ENCODE measurements at places on chromosomes 5 and 9. TPM values are rescaled to one million over a fixed set of nuclear protein-coding genes. Genes with fewer than 3 reads are reported as not detected.

The PRRX2 gene
- total RNA-seq: 10.4 TPM

The PRSS3 gene
- total RNA-seq: 11.3 TPM

The SEMA5A gene
- 24.8 TPM for total RNA-seq

The NUTM2F gene
- not detected for total RNA-seq

- DNase-seq: no peak
Measured at GRCh38 chr9:71271602-71272001, 150.2 kb upstream of the TRPM3 start.

DNA sequence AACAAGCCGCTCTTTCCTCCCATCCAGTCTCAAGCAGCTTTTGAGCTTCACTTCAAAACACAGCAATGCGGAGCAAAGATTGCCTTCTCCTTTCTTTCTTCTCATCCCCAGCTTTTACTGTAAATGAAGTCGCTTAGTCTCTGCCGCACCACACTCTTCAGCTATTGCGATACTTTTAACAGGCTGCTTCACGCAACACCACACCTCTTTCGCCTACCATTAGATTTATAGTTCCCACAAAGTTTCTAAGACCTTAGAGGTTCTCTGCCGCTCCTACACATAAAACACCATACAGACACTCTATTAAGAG, 711 bp downstream of the PGGT1B start:
- no peak for DNase-seq

GRCh38 chr9:22214021-22214420, 204.9 kb upstream of the CDKN2B start:
- no peak for DNase-seq

GRCh38 chr9:94967482-94967881, 241.0 kb downstream of the AOPEP start:
- no peak for DNase-seq

- DNase-seq: no peak
Measured at GRCh38 chr9:113005777-113006176, 6.2 kb downstream of the ZNF883 start.

GRCh38 chr9:37620396-37620795, 28.0 kb upstream of the TOMM5 start:
- DNase-seq: no peak
